ENCODE measurements at places on chromosomes 5 and 9.
A peak's percentile ranks its signal among the peaks of the same experiment; 100 is the strongest.

GRCh38 chr9:128164307-128164885 lies 4.3 kb downstream of the BBLN start:
- no peaks in the 10 kb centered on the region for H3K4me1 ChIP-seq
- peaks cover 75% of the 10 kb centered on the region for H3K36me3 ChIP-seq
- no peak overlapping the region for H3K4me3 ChIP-seq
- no peak for DNase-seq
- no peak overlapping the region for H3K27ac ChIP-seq

GRCh38 chr5:125057912-125058826 lies 311.7 kb upstream of the ZNF608 start:
- peak overlapping the region; percentile 52 for H3K27ac ChIP-seq
- H3K4me3 ChIP-seq, result no peak overlapping the region
- no peaks in the 10 kb centered on the region for H3K36me3 ChIP-seq
- no peak for DNase-seq
- H3K27me3 ChIP-seq, result no peaks in the 10 kb centered on the region

DNA sequence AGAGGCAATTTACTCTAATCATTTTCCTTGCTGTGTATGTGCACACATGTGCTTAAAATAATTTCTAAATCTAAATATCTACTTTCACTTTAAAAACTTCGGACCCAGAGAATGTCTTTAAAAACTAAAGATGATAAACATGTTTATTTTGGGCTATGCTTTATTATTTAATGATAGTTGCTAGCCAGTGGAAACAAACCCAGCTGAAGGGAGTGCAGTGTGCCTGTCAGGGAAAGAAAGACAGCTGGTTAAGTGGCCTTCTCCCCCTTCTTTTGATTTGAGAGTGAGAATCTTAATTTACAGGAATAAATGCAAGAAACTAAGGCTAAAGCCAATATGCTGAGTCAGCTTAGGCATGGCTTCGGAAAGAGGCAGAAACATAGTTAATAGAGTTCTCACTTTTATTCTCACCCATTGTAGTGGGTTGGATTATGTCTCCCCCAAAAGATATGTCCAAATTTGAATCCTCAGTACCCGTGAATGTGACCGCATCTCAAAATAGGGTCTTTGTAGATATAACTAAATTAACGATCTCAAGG lies 111.4 kb downstream of the DCP2 start:
- no peaks in the 10 kb centered on the region for H3K27me3 ChIP-seq
- H3K4me3 ChIP-seq, result no peak overlapping the region
- H3K4me1 ChIP-seq, result no peaks in the 10 kb centered on the region
- DNase-seq, result no peak
- peaks cover 18% of the 10 kb centered on the region for H3K36me3 ChIP-seq
- H3K27ac ChIP-seq, result no peak overlapping the region

GRCh38 chr9:124260769-124261603 lies 3.2 kb downstream of the NEK6 start:
- H3K27me3 ChIP-seq, result no peaks in the 10 kb centered on the region
- no peak for DNase-seq
- H3K36me3 ChIP-seq, result no peaks in the 10 kb centered on the region
- no peak overlapping the region for H3K4me3 ChIP-seq
- peak overlapping the region; percentile 97 for H3K27ac ChIP-seq

GRCh38 chr9:75084081-75084672 lies 3.8 kb downstream of the NMRK1 start:
- peaks cover 11% of the 10 kb centered on the region for H3K4me1 ChIP-seq
- no peak overlapping the region for H3K27ac ChIP-seq
- H3K4me3 ChIP-seq, result no peak overlapping the region
- no peaks in the 10 kb centered on the region for H3K36me3 ChIP-seq

DNA sequence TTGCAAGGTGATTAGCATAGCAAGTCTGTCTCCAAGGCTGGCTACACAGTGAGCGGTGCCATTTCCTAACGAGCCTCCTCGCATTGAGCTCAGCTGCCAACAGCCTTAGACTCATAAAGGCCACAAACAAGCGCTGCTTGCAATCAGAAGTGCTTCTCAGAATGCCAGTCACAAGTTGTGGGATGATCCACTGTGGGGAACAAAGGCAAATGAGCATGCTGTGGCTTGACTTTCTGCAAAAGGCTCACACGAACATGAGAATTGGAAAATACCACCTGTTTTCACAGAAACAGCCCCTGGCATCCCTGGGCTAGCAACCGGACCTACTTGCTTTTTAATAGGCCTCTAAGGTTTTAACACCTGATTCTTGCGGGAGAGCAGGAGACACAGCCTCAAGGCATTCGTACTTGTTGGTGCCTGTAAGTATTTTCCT lies 215.5 kb downstream of the FANCC start:
- peak overlapping the region; percentile 90 for H3K27ac ChIP-seq
- no peaks in the 10 kb centered on the region for H3K4me1 ChIP-seq
- no peak for DNase-seq
- H3K4me3 ChIP-seq, result no peak overlapping the region
- H3K36me3 ChIP-seq, result no peaks in the 10 kb centered on the region

- no peak overlapping the region for H3K4me3 ChIP-seq
- DNase-seq, result no peak
- no peaks in the 10 kb centered on the region for H3K27me3 ChIP-seq
- H3K4me1 ChIP-seq, result no peaks in the 10 kb centered on the region
- H3K36me3 ChIP-seq, result no peaks in the 10 kb centered on the region
These were observed 131.1 kb downstream of the ST8SIA4 start for GRCh38 chr5:100772006-100772405.

DNA sequence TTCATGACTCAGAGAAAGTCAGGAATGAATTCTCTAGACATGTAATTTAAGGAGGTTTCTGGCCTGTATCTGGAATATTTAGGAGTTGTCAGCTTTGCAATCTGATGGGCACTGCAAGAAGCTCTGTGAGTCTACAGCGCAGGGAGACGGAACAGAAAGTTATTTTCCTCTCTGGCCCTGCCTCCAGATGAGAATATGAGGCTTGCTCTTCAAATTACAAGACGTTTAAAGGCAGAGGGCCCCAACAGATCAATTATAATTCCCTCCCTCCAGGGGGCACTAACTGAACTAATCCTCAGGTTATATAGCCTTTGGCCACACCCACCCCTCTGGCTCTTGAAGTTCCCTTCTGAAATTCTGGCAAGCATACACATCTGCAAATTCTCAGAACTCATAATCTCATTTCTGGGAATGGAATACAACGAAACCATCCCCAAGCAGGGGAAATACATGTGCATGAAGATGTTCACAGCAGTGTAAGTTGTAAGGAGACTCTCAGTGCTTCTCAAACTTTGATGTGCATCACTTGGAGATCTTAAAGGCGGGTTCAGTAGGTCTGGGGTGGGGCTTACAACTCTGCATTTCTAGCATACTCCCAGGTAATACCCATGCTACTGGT lies 307.6 kb downstream of the CWC27 start:
- no peaks in the 10 kb centered on the region for H3K36me3 ChIP-seq
- no peak overlapping the region for H3K4me3 ChIP-seq
- peaks cover 6% of the 10 kb centered on the region for H3K4me1 ChIP-seq
- no peaks in the 10 kb centered on the region for H3K27me3 ChIP-seq
- H3K27ac ChIP-seq, result no peak overlapping the region

DNA sequence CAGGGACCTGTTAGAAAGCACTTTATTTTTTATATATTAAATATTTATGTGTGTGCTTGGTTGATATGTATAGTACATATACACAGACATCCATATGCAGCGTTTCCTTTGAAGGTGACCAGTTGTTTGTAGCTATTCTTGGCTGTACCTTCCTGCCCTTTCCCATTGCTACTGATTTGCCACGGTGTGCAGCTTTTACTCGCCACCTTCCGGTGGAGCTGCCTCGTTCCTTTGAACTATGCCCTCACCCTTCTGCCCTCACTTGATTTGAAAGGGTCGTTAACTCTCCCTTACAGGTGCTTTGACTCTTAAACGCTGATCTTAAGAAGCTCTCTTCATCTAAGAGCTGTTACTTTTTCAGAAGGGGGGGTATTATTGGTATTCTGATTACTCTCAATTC lies 20.5 kb downstream of the RGMB start:
- H3K4me3 ChIP-seq, result no peak overlapping the region
- H3K27ac ChIP-seq, result no peak overlapping the region

GRCh38 chr5:146238973-146239372 lies 35.6 kb downstream of the RBM27 start:
- no peak for DNase-seq
- no peak overlapping the region for H3K4me3 ChIP-seq
- H3K27me3 ChIP-seq, result no peaks in the 10 kb centered on the region
- no peaks in the 10 kb centered on the region for H3K36me3 ChIP-seq

DNA sequence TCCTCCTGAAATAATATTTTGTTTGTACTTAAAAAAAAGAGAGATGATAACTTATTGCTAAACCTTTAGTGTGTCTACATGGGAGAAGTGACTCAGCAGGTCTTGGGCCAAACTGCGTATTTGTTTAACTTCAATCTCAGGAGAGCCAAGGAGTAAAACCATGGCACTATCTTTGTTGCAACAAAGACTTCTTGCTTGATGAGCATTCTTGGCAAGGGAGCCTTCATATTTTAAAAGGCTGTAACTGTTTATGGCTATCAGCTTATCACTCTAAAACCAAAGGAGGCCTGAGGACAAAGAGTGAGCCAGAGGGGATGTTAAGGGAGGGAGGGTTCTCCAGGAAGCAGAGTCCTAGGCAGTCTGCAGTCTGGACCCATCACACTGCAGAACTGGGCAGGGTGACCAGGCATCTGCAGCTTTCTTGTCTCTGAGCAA lies 216.2 kb upstream of the S1PR3 start:
- peak overlapping the region; percentile 63 for H3K27ac ChIP-seq
- H3K4me3 ChIP-seq, result no peak overlapping the region
- no peaks in the 10 kb centered on the region for H3K27me3 ChIP-seq
- H3K4me1 ChIP-seq, result peaks cover 10% of the 10 kb centered on the region
- peak; percentile 73 for DNase-seq
- H3K36me3 ChIP-seq, result no peaks in the 10 kb centered on the region

- no peak overlapping the region for H3K4me3 ChIP-seq
- no peak for DNase-seq
- no peaks in the 10 kb centered on the region for H3K4me1 ChIP-seq
- no peak overlapping the region for H3K27ac ChIP-seq
These were observed 962 bp upstream of the PKN3 start for GRCh38 chr9:128701227-128701854.

- H3K27ac ChIP-seq, result no peak overlapping the region
- no peaks in the 10 kb centered on the region for H3K4me1 ChIP-seq
- no peaks in the 10 kb centered on the region for H3K27me3 ChIP-seq
- H3K36me3 ChIP-seq, result no peaks in the 10 kb centered on the region
- DNase-seq, result no peak
- no peak overlapping the region for H3K4me3 ChIP-seq
These were observed 79.3 kb upstream of the ZNF618 start for GRCh38 chr9:113796646-113797426.

DNA sequence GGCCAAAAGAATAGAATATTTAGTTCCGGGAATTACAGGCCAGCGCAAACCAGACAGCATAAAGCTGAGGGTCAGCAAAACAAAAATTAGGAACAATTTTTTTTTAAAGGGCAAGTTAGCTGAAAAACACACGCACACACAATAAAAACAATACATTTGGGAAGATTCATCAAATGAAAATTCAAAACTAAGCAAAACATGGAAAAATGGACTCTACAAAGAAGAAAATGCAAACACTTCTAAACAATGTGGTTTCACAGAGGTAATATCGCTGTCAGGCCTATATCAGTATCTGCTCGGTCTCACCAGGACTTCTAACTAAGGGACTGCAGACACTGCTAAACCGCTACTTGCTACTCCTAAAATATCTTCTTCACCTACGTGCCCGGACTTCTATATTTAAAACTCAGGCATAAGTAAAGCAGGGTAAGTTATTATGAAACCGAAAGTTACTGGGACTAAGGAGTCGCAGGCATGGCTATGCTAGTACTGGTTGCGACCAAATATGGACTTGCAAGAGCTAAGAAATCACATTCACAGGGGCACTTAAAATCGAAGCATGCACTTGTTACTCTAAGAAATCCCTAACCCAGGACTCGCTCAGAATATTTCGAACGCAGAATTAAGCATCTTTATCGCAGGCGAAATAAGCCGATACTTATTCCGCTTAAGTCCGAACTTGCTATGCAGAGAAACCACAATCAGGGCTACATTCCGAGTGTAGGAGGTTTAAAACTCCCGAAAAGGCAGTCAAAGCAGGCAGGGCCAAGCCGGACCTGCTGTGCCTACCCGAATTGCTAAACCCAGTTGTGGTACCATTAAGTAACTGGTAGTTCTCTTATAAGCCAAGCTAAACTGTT lies 2.3 kb downstream of the ANXA2R start:
- no peaks in the 10 kb centered on the region for H3K36me3 ChIP-seq
- H3K4me1 ChIP-seq, result no peaks in the 10 kb centered on the region

DNA sequence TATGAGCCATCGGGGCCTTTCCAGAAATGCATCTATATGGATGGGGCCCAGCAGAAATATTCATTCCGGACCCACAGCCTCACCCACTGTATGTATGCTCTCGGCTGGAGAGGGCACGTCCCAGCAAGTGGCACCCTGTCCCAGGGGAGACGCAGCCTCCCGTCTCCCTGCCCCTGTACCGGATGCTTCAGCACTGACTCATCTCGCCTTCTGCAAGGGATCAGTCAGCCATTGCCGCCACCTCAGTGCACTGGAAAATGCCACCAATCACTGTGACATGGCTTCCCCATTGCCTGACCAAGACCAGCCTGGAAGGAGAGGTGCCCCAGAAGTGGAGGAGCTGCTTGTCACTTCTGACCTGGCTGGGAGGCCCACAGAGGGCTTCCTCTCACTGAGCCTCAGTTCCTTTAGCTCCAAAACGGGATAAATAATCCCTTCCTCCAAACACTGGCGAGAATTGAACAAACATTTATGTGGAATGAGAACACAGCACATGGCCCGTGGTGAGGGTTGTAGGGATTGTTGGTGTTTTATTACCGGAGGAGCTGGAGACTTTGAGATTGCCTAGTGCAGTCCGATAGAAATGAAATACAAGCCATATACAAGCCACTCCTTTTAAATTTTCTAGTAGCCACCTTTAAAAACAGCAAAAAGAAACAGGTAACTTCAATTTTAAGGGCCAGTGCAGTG lies 43.9 kb upstream of the ORM1 start:
- no peaks in the 10 kb centered on the region for H3K27me3 ChIP-seq
- no peak overlapping the region for H3K27ac ChIP-seq
- no peak overlapping the region for H3K4me3 ChIP-seq
- no peaks in the 10 kb centered on the region for H3K36me3 ChIP-seq
- no peak for DNase-seq

DNA sequence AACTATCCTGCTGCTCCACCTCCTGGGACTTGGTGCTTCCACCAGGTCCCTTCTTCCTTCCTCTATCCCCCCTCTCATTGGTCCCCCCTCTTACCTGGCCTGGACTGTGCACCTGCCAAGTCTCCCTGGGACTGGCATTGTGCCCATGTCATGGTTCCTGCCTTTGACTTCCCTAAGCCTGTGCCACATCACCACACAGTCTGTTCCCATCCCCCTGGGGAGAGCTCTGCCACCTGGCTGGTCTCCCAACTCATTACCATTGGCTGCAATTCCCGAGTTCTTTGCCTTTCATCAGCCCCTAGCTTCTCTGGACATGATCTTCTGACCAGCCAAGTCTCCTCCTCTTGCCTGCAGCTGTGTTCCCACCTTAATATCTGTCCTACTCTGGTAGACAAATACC lies 180.3 kb downstream of the SREK1 start:
- no peak overlapping the region for H3K4me3 ChIP-seq
- DNase-seq, result no peak
- H3K4me1 ChIP-seq, result no peaks in the 10 kb centered on the region
- no peak overlapping the region for H3K27ac ChIP-seq

- peaks cover 68% of the 10 kb centered on the region for H3K4me1 ChIP-seq
- DNase-seq, result no peak
- H3K27me3 ChIP-seq, result no peaks in the 10 kb centered on the region
- no peak overlapping the region for H3K4me3 ChIP-seq
- H3K27ac ChIP-seq, result peak overlapping the region; percentile 98
These were observed 9.9 kb upstream of the PHYHD1 start for GRCh38 chr9:128910906-128911305.

Data from tibial nerve (tissue), 4 donors.